ENCODE measurements at places on chromosomes 13 and 19.
A peak's percentile ranks its signal among the peaks of the same experiment; 100 is the strongest.

GRCh38 chr13:51879133-51879532 lies 17.4 kb downstream of the CCDC70 start:
- DNase-seq = no peak

DNA sequence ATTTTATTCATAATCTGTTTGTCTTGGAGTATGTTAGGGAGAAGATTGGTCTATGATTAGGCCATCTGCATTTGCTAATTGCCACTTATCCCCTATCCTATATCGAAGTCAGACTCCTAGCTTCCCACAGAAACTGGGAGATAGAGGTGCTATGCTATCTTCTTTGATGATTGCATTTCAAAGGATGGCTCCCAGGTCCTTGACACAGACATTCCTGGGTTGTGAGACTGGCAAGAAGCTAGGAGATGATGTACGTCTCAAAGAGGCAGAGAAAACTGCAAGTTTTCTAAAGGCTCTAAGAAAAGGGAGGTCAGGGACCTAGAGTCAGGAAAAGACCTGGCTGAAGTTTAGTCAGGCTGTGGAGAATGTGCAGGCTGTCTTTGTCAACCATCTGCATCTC lies 1251.9 kb downstream of the PCDH17 start:
- DNase-seq = no peak

GRCh38 chr13:114134944-114135610 lies 2.7 kb upstream of the RASA3 start:
- DNase-seq = peak; percentile 0

DNA sequence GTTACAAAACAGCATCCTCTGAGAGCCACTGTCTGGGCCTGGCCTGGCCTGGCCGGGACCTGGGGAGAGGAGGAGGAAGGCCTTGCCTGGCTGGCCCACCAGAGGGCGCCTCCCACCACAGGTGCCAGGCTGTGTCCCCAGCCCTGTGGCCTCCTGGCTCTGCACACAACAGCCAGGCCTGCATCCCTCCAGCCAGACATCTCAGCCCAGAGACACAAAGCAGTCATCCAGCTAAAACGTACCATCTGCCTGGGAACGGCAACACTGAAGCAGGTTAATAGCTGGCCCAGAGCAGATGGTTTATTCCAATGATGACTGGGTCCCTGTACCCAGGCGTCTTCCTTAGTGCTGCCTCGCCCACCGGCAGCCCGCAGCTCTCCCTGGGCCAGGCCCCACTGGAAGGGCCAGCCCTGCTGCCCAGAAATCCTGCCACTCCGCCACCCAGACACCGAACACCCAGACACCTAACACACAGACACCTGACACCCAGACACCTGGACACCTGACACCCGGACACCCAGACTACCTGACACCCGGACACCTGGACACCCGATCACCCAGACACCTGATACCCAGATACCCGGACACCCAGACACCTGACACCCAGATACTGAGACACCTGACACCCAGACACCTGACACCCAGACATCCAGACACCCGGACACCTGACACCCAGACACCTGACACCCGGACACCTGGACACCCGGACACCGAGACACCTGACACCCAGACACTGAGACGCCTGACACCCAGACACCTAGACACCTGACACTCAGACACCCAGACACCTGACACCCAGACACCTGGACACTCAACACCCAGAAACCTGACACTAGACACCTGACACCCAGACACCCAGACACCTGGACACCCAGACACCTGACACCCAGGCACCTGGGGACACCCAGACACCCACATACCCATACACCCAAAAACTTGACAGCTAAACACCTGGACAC lies 20.1 kb downstream of the C19orf12 start:
- DNase-seq = peak; percentile 76

DNA sequence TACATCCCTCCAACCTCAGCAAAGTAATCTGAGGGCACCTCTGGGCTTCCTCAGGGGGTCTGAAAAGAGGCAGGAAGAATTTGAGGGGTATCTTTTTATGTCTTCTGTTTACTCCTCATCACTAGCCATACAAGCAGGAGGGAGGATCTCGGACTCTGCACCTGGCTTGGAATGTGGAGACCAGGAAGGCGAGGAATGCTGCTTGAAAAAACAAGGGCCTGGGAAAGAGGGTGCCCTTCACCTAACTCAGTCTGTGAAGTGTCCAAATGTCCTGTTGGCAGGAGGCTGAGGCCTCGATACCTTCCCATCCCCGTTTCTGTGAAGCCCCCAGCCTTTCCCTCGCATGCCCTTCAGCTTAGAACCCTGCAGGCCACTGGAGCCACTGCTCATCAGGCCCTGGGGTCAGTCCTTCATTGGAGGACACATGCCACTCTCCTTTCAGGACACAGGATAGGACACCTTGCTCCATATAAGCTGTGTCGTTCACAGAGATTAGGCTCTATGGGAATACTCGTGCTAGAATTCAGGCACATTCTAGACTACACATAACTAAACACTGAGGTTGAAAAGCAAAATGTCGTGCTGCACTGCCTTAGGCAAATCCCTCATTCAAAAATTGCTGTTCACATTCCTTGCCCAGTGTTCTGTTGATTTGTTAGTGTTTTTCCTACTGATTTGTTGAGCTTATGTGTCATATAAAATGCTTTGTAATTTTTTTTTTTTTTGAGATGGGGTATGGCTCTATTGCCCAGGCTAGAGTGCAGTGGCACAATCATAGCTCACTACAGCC lies 49.7 kb downstream of the ESD start:
- no peak for DNase-seq

DNA sequence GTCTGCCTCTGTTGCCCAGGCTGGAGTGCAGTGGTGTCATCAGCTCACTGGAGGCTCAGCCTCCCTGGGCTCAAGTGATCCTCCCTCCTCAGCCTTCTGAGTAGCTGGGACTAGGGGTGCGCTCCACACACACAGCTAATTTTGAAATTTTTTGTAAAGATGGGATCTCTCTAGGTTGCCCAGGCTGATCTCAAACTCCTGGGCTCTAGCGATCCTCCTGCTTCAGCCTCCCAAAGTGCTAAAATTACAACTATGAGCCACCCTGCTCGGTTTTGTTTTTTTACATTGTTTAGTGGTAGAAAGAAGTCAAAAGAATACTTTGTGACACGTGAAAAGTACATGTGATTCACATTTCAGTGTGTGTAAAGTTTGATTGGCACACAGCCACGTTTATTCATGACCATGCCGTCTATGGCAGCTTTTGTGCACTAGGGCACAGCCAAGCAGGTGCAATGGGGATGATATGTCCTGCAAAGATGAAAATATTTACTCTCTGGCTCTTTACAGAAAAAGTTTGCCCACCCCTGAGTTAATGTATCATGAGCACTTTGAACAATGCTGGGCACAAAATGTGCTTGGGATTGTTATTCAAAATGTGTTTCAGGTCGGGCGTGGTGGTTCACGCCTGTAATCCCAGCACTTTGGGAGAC lies 16.2 kb upstream of the NFIC start:
- DNase-seq = no peak

GRCh38 chr13:73195091-73195490 lies 136.3 kb downstream of the KLF5 start:
- no peak for DNase-seq

GRCh38 chr19:44447916-44448674 lies at the start of gene ZNF229:
TSS of gene ZNF229 (minus strand) at chr19:44448472. CDS start at chr19:44442847, 5,625 bp downstream.
- DNase-seq = peak; percentile 57

DNA sequence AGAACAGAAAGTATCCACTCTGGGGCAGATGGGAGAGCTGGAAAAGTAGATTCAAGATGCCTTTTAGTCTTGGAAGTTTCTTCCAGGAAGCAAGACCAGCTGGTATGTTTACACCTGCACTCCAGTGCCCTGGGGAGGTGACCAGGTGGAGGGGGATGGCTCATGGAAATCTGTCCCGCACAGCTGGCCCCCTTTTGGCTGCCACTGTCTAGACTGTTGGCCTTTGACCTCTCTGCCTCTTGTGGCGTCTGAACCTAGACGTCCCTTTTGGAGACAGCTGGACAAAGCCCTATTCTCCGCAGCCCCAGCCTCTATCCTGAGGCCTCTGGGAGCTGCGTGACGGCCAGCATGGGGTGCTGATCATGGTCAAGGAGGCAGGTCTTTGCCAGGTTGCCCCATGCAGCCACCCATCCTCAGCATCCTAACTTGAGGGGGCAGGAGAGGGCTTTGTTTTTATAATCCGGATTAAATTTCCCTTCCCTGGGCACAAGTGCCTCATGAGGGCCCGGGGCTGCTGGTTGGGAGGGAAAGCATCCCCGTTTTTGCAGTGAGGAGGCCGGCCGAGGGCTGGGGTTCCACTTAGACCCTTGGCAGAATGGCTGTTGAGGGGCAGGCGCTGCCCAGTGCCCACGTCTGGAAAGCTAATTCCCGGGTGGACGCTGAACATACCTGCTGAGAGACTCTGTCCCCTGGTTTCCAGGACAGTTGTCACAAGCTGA lies 17.3 kb upstream of the GDF15 start:
- DNase-seq = no peak

DNA sequence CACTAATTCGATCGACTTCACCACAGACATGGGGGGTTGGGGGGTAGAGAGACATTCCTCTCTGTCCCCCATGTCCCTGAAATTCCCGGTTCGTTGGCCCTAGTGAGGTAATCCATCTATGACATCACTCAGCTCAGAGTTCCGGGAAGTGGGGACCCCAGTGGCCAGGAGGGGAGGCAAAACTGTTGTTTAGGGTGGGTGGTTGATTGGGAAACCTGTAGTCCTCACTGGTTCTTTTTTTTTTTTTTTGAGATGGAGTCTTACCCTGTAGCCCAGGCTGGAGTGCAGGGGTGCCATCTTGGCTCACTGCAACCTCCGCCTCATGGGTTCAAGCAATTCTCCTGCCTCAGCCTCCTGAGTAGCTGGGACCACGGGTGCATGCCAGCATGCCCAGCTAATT lies at the start of gene ARRDC5:
Gene ARRDC5 (minus strand): TSS at position 101 of the 400 bp plus-strand sequence. CDS start 71 bp downstream, at position 30.
- no peak for DNase-seq

- no peak for DNase-seq
Measured at GRCh38 chr13:95601906-95602305, 42.6 kb downstream of the DZIP1 start.

GRCh38 chr13:102399791-102400674 lies 1.8 kb downstream of the FGF14 start:
- peak; percentile 9 for DNase-seq

DNA sequence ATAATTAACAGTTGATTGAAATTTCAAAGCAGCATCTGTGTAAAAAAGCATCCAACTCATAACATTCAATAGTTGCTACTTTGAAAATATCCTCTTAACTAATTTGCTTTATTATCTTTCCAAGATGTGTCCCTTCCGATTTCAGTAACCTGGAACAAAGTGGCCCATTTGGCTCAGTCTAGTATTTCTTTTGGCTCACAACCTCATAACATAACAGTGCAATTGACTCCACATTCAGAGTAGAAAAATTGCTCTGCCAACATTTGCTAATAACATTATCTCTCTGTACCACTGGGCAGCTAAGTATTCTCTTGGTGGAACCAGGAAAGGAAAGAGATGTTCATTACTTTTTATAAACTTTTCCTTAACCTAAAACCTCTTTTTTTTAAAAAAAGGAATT lies 571.1 kb upstream of the ARGLU1 start:
- no peak for DNase-seq

GRCh38 chr13:44413095-44413494 lies 39.5 kb downstream of the SERP2 start:
- no peak for DNase-seq

- DNase-seq = peak; percentile 64
Measured at GRCh38 chr19:2618611-2619010, 83.9 kb downstream of the GNG7 start.

DNA sequence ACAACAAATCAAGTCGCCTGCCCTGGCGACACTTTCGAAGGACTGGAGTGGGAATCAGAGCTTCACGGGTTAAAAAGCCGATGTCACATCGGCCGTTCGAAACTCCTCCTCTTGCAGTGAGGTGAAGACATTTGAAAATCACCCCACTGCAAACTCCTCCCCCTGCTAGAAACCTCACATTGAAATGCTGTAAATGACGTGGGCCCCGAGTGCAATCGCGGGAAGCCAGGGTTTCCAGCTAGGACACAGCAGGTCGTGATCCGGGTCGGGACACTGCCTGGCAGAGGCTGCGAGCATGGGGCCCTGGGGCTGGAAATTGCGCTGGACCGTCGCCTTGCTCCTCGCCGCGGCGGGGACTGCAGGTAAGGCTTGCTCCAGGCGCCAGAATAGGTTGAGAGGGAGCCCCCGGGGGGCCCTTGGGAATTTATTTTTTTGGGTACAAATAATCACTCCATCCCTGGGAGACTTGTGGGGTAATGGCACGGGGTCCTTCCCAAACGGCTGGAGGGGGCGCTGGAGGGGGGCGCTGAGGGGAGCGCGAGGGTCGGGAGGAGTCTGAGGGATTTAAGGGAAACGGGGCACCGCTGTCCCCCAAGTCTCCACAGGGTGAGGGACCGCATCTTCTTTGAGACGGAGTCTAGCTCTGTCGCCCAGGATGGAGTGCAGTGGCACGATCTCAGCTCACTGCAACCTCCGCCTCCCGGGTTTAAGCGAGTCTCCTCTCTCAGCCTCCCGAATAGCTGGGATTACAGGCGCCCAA lies at the start of gene LDLR:
Gene LDLR (plus strand): TSS at position 210 of the 760 bp plus-strand sequence. CDS start 86 bp downstream, at position 296.
- DNase-seq = peak; percentile 79

DNA sequence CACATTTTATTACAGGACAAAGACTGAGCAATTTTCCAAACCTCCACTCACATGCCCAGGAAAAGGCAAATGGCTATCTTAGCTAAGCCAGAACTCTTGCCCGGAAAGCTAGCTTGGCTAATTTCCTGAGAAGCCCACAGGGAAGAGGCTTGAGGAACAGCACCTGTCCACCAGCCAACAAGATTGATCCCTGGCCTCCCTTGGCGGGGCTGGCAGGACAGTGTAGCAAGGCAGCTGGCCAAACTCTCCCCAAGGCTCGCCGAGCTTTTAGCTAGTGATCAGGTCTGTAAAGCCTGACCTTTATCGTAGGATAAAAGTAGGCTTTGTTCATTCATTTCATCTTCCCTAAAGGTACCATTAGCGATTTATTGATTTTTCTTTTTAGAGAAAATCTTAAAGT lies 101.4 kb downstream of the UQCRFS1 start:
- no peak for DNase-seq

GRCh38 chr13:31747291-31747690 lies 8.0 kb downstream of the RXFP2 start:
- no peak for DNase-seq

All from central memory CD4-positive, alpha-beta T cell (primary cell).